COR-L47 (cell line): ENCODE measurements at places on chromosomes 1 and 21.

- DNase-seq = no peak
Measured at GRCh38 chr1:202240956-202241355, 47.4 kb downstream of the LGR6 start.

DNA sequence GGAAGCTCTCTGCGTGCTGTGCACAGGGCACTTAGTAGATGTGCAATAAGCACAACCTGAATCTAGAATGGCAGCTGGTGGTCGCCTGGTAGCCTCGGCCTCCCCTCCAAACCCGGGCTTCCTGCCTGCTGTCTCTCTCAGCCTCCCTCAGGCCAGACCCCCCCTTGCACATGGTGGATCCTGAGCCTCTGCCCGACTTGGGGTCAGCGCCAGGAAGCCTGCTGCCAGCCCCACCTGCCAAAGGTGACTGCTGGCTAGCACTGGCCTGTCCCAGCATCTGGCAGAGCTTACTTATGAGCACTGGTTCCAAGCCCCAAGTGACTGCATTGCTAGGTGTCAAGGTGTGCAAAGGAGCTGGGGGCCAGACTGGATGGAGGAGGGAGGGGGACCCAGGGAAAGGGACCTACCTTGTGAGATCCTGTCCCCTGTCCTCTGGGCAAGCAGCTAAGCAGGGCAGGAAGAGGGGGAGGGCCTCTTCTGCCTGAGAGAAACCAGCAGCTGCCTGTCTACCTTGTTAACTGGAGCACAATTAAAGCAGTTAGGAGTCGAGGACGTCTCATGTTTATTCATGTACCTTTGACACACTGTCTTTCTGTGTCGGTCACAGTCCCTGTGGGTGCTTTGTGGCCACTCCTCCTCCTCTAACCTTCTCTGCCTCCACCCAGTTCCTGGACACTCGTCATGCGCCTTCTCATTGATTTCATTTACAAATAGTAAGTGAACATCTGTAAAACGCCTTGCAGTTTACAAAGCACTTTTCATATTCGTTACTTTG, 100.9 kb downstream of the DDX20 start:
- DNase-seq = peak; percentile 67

GRCh38 chr1:47211796-47212269, 20.2 kb downstream of the TAL1 start:
- no peak for DNase-seq

GRCh38 chr1:207344221-207344620, 22.7 kb downstream of the CD55 start:
- no peak for DNase-seq

GRCh38 chr1:51555866-51556619, 37.0 kb upstream of the EPS15 start:
- DNase-seq = no peak

- no peak for DNase-seq
Measured at GRCh38 chr1:31152181-31152795, 86.8 kb upstream of the PUM1 start.

GRCh38 chr1:218388591-218388990, 43.5 kb downstream of the TGFB2 start:
- no peak for DNase-seq

- no peak for DNase-seq
Measured at GRCh38 chr1:33436557-33437285, 5.8 kb upstream of the PHC2 start.

GRCh38 chr1:245255783-245256182, 101.0 kb downstream of the KIF26B start:
- no peak for DNase-seq

DNA sequence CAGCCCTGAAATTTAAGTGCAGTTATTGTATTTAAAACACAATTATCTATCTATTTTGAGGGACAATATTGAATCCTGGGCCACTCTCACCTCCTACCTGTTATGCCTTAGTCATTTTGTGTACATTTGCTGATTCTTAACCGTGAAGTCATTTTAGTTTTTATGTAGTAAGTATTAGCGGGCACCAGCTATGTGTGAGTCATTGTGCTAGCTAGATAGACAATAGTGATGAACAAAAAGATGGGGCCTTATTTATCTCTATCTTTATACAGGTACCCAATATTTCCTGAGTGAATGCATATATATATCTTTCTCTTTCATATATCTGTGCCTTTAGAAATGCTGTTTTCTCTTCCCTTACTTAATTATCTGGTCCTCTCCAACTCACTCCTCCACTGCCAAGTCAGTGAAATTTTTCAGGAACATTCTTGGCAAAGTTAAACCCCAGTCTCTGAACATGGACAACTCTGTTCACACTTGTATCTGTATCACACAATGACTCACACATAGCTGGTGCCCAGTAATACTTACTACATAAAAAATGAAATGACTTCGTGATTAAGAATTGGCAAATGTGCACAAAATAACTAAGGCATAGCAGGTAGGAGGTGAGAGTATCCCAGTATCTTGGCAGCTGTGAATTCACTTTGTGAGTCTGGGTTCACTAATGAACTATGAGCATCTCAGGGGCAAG, 166.0 kb upstream of the C8B start:
- DNase-seq = no peak

- no peak for DNase-seq
Measured at GRCh38 chr1:18716112-18716784, 85.6 kb downstream of the PAX7 start.

DNA sequence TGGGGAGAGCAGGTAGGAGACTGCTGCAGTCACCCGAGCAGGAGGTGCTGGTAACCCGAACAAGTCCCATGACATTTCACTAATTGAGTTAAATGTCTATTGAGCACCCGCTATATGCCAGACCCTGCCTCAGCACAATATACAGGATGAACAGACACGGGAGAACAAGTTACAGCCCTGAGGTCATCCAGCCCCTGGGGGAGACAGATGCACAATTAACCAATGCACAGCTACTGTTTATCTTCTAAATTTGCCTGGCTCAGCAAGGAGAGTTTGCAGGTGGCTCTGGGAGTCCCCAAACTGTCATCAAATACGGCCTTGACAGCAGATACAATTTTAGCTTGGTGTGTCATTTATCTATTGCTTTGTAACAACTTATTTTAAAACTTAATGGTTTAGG, 18.1 kb downstream of the CITED4 start:
- DNase-seq = no peak

DNA sequence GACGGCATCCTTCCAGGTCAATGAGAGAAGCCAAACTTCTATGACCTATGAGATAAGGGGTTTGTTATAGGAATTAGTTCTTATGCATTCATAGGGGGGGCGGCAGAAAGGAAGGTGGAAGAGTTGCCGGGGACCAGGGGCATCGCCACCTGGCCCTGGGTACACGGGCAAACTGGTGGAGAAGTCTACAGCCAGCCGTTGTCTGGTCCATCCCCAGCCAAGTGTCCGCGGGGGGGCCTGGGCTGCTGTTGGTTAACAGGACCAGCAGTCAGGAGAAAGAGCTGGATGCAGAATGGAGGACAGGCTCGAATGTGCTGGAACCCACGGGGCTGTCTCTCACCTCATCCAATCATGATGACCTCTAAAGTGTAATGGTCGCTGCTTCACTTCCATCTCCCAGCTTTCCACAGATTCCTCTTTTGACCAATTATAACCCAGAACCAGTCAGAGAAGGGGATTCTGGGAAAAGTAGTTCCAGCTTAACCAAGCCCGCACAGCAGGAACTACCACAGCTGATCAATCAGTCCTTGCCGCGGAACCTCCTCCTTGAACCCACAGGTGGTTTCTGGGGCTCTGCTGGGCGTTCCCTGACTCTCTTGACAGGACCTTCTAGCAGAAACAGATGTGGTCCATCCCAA, 17.8 kb downstream of the TMEM51 start:
- DNase-seq = no peak

DNA sequence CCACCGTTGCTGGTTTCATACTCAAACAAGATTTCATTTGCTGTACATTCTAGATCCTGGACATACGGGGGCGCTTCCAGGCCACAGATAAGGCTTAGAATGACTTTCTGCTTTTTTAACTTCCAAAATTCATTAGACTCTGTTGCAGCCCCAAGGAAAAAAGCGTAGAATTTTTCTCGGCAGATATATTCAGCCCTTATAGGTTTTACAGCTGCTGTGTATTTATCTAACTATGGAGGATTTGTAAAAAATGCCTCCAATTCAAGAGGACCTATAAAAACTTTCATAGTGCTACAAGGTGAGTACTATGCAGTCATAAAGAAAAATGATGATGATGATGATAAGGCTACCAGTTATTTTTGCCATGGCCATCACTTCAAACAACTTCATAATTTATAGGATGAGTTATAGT, 51.6 kb downstream of the SLC30A10 start:
- DNase-seq = no peak

- DNase-seq = no peak
Measured at GRCh38 chr1:40385437-40386358, 12.2 kb downstream of the SMAP2 start.

GRCh38 chr21:20652846-20653245, 345.4 kb upstream of the NCAM2 start:
- no peak for DNase-seq

DNA sequence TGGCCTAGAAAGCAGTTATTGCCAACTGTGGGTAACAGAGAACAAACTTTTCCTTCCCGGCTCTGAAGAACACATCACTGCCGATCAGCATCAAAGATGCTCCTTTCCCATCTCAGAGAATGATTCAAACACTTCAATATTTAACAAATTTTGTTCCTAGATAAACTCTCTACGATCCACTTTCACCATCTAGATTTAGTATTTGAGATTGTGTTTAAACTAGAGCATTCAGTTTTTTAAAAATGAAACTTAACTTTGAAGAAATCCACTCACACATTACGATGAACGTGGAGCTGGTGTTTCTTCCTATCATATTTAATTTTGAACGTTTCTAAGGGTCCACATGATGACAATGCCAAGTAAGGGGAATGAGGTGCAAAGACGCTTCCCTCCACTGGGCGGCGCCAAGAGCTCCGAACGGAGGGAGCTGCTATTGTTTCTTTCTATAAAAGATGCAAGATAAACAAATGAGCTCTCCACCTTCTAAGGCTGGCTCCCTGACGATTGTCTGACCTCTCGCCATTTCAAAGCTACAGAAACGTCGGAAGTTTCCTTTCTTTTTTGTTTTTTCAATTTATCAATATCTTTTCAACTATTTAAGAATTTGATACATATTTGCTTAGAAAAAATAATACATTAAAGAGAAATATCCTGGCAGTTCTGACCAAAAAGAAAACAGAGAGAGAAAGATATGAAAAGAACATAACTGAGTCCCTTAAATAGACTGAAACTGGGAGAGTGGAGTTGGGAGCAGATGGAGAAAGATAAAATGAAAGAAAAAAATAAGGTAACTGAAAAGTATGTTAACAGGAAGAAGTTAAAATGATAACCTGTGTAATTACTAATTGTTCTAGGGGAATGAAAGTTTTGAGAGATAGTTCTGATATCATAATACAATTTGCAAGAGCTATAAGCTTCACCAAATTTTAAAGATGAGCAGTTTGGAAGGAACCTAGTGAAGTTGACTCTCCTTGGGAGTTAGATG, 4.4 kb upstream of the BARHL2 start:
- peak; percentile 71 for DNase-seq

DNA sequence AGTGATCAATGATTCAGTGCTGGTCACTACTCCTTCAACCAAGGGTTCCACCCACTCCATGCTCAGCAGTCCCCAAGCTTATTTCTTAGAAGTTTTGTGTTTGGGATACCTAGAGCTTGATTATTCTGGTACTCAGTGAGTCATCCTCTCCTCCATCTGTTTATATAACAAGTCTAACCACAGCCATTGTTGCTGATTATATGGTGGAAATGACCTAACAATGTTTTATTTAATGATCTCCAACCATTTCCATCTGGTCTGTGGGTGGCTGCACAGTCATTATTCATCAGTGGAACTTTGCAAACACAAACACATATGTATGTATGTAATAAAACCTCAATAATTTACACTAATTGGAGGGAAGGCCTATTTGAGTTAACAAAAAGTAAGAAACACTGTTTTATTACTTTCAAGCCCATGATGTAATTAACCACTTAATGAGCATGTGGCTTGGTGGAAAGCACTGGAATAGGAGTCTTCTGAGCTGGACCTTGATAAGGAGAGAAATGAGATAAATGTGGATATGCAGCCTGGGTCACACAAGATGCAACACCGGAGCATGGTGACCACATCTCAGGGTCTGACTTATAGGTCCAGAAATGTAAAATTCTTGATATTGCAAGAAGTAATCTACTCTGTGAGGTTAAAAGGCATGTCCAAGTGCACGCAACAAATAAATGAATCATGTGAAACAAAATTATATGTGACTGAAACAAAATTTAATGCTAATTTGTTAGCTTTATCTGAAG, 99.0 kb upstream of the WLS start:
- peak; percentile 30 for DNase-seq

DNA sequence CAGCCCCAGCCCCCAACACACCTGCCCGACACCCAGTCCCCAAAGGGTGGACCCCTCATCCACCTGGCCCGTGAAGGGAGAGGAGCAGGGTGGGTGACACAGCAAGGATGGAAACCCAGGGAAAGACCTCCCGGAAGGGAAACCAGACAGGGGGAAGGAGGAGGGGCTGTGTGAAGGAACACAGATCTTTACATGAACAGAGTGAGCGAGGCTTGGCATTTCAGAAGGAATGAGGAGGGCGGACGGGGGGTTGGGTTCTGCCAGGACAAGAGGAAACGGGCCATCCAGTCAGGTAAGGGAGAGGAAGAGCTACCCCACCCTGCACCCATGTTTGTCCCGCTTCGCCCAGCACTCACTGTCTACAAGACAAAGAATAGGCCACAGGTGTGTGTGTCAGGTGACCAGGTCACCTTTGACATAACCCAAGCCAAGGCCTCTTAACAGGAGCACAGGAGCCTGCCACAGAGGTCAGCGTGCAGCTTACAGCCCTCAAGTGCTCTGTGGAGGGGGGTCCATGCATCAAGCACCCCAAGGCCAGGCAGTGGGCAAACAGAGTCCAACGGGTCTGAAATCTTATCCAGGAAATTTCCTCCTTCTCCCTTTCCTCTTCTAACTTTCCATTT, 18.0 kb upstream of the PRDM15 start:
- DNase-seq = no peak

DNA sequence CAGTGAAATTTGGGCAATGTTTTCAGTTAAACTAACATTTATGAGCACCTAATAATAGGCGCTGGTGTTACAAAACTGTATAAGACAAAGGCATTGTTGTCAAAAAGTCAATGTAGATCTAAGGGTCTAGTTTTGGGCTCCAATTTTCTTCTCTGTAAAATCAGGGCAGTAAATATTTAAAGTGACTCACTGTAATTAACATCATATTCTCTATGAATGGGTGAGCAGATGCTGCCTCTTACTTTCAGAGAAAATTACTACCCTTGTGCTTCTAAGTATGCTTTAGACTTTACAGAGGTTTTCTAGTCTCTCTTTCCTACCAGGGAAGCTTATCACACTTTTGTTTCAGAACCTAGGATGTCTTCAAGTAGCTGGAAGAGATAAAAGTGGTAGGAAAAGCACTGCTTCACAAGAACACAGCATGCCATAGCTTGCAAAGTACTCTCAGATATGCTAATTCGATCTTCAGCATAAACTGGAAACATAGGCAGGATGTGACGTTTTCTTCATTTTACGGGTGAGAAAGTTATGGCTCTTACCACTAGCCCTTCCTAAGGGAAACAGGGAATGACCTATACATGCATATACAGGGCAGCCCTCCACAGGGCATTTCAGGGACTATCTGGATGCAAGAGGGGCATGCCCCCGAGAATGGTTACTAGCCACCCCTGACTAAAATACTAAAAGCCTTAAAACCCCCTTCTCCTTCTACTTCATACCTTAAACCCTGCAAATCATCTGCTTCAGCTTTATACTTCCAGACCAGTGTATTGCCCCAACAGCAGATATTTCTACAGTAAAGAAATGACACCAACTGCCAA, 2.6 kb downstream of the C1orf116 start:
- DNase-seq = peak; percentile 28

GRCh38 chr1:167587342-167587741, 33.8 kb upstream of the CREG1 start:
- no peak for DNase-seq

GRCh38 chr1:200771625-200772555, 33.2 kb downstream of the CAMSAP2 start:
- no peak for DNase-seq
